ENCODE measurements at places on chromosomes 5 and 9.

DNA sequence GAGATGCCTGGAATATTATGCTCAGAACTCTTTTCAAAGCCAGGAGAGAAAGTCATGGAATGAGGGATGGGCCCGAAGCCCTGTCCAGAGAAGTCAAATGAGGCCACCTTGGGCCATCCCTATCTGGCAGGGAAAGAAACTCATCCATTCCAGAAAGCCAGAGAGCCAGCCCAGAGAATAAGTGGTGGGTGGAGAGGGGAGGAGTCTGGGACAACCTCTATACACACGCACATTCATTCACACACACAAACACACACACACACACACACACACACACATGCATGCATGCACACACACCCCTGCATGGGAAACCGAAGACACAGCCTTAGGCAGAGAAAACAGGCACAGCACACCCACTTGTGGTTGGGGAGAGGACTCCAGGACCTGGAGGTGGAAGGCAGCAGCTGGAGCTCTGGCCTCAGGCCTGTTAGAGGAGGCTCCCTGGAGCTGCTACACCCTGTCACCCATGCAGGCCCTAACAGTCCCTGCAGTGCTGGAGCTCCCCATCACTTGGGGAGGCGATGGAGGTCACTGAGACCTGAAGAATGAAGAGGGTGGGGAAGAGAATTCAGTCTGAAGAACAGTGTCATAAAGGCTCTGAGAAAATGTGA lies 38.0 kb downstream of the TGFBI start:
- no peak for DNase-seq

GRCh38 chr5:154005648-154006047 lies 33.1 kb downstream of the FAM114A2 start:
- no peak for DNase-seq

DNA sequence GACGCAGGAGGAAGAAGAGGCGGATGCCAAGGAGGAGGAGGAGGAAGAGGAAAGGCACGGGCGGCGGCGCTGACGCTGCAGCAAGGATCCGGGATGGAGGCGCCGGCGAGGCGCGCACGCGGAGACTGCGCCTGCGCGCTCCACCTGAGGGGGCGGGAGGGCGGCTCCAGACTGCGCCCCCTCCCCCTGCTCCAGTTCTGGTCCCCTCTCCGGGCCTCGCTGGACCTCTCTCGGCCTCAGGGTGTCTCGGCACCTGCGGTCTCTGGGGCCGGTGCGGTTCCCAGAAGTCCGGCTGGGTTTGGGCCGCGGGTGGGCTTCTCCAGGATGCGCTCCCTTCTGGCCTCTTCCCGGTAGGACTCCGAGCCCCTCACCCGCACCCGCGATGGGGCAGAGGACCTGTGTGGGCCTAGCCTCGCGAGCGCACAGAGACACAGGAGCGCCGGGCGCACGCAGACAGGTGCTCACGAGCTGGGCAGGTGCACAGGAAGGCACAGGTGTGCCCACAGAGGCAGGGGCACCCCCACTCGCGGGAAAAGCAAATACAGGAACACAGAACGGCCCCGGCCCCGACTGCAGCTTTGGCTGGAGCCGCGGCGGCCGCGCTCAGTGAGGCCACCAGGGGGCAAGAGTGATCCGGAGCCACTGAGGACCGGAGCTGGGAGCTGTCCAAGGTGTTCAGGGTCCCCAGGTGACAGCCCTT lies at the start of gene NPDC1:
Gene NPDC1, minus strand, starts transcription at position 90 of the 700 bp plus-strand sequence. CDS start 188 bp downstream, outside the sequence.
- DNase-seq, result peak; percentile 53

- DNase-seq, result no peak
Observed at GRCh38 chr9:87605676-87606075, 108.0 kb downstream of the DAPK1 start.

GRCh38 chr5:164335837-164336236 lies 830.4 kb downstream of the MAT2B start:
- no peak for DNase-seq
